ENCODE measurements at places on chromosomes 13 and 19. TPM values are rescaled to one million over a fixed set of nuclear protein-coding genes. Genes with fewer than 3 reads are reported as not detected.
A peak's percentile ranks its signal among the peaks of the same experiment; 100 is the strongest.

DNA sequence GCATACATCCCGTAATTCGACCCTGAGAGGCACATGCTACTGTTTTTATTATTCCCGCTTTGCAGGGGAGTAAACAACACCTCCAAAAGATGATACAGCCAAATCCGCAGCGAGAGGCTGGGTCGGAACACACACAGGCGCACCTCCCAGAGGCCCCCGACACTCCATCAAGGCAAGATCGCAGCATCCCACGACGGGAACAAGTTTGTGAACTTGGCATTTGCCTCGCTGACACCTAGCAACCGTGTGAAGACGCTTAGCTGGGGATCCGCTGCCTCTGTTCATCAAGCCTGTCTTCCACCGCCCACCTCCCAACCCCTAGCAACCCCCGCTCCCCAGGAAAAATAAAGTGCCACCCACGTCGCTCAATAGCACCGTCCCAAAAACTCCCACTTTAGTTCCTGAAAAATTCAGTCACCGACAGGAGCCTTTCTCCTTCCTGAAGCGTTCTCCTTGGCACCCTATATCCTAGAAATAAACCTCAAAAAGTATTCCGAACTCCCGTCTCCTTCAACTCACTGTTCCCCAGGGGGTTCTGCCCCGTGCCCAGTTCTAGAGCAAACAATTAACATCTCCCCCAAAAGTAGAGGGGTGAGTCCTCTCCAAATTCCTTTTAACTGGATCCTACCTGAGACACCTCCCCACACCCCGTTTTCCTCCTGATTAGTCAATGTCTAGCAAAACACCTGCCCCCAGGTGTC, 1.7 kb downstream of the GNG7 start:
- H3K27me3 ChIP-seq: no peaks in the 10 kb centered on the region
- H3K4me1 ChIP-seq: peaks cover 25% of the 10 kb centered on the region
- no peaks in the 10 kb centered on the region for H3K36me3 ChIP-seq
- no peak overlapping the region for H3K27ac ChIP-seq
- no peak for DNase-seq

GRCh38 chr13:40786568-40786996, 2.8 kb upstream of the SLC25A15 start:
- no peak overlapping the region for H3K4me3 ChIP-seq
- H3K4me1 ChIP-seq: peaks cover 8% of the 10 kb centered on the region
- H3K36me3 ChIP-seq: no peaks in the 10 kb centered on the region
- DNase-seq: no peak
- H3K27ac ChIP-seq: no peak overlapping the region

DNA sequence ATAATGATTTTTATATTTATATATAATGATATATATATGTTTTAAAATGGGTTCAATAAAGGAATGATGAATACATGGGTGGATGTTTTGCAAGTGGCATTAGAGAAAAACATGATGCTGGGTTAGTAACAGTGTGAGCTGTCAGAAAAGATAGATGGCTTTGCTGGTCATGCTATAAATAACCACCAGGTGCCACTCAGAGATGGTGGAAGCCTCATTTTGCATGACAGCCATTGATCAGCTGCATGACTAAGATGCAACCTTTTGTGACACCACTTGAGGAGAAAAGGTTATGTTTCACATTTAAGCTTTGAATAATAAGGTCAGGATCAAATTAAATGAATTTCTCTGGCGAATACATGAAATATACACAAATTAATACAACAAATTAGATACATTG, 737.7 kb downstream of the PCDH9 start:
- no peak overlapping the region for H3K27ac ChIP-seq
- no peaks in the 10 kb centered on the region for H3K27me3 ChIP-seq
- no peak for DNase-seq
- H3K4me1 ChIP-seq: no peaks in the 10 kb centered on the region
- no peak overlapping the region for H3K4me3 ChIP-seq

DNA sequence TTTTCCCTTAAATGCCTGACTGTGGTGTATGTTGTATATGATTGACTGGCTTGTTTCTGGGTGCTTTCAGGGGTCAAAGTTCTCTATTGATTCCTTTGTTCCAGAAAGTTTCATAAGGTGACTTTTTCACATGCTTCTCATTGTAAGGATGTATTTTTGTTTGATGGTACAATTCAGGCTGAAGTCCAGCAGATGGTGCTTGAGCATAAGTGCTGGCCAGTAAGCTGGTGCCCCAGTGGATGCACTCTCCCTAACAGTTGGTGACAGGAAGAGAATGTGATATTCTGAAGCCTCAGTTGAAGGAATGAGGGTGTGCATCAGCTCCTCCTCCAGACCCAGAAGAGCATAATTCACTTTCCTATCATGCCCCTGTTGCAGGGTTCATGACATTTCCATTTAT, 1941.6 kb upstream of the PRR20A start:
- H3K4me1 ChIP-seq: no peaks in the 10 kb centered on the region
- H3K27ac ChIP-seq: no peak overlapping the region

DNA sequence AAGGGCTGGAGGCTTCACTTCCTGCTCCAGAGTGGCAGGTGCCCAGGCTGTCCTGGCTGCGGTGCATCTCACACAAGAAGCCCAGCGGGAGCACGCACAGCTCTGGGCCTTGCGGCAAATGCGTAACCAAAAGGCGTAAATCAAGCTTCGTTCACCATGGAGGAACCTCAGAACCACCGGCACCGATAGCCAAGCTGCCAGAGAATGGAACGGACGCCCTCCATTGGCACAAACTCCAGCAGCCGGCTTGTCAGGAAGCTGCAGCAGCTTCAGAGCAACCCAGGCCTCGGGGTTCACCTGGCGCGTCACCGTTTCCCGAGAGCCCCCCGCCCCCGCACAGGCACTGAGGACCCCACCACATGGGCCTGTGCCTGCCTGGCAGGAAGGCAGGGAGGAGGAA, 76.7 kb downstream of the RASA3 start:
- peaks cover 30% of the 10 kb centered on the region for H3K36me3 ChIP-seq
- H3K4me1 ChIP-seq: peaks cover 57% of the 10 kb centered on the region
- H3K4me3 ChIP-seq: no peak overlapping the region
- H3K27me3 ChIP-seq: no peaks in the 10 kb centered on the region

GRCh38 chr19:45765702-45766295, 3.3 kb downstream of the SIX5 start:
- peak overlapping the region; percentile 98 for H3K4me3 ChIP-seq
- peaks cover 7% of the 10 kb centered on the region for H3K36me3 ChIP-seq

GRCh38 chr19:5578097-5578846, 10.5 kb upstream of the TINCR start:
- no peaks in the 10 kb centered on the region for H3K27me3 ChIP-seq
- no peak for DNase-seq
- peaks cover 11% of the 10 kb centered on the region for H3K4me1 ChIP-seq
- H3K36me3 ChIP-seq: peaks cover 35% of the 10 kb centered on the region
- peak overlapping the region; percentile 43 for H3K4me3 ChIP-seq

GRCh38 chr19:51564791-51565190, 6.3 kb upstream of the ZNF175 start:
- no peak for DNase-seq
- H3K27me3 ChIP-seq: no peaks in the 10 kb centered on the region
- H3K36me3 ChIP-seq: no peaks in the 10 kb centered on the region
- no peak overlapping the region for H3K4me3 ChIP-seq
- H3K27ac ChIP-seq: no peak overlapping the region

IZUMO2 gene
- not detected for total RNA-seq

LILRB4 gene
- 5.4 TPM for total RNA-seq

ATP4A gene
- not detected for total RNA-seq

BICRA gene
- 14.2 TPM for total RNA-seq

RHPN2 gene
- 0.83 TPM for total RNA-seq

PSPC1 gene
- total RNA-seq: 43.7 TPM

DMWD gene
- total RNA-seq: 56.0 TPM

ATCAY gene
- 0.42 TPM for total RNA-seq

ZNF98 gene
- 0.83 TPM for total RNA-seq

All from esophagus muscularis mucosa (tissue), 4 donors.